Urinary bladder (tissue), 4 donors: ENCODE measurements at places on chromosomes 3 and 15.

GRCh38 chr15:37794947-37795346, 139.5 kb upstream of the TMCO5A start:
- no peak for DNase-seq

DNA sequence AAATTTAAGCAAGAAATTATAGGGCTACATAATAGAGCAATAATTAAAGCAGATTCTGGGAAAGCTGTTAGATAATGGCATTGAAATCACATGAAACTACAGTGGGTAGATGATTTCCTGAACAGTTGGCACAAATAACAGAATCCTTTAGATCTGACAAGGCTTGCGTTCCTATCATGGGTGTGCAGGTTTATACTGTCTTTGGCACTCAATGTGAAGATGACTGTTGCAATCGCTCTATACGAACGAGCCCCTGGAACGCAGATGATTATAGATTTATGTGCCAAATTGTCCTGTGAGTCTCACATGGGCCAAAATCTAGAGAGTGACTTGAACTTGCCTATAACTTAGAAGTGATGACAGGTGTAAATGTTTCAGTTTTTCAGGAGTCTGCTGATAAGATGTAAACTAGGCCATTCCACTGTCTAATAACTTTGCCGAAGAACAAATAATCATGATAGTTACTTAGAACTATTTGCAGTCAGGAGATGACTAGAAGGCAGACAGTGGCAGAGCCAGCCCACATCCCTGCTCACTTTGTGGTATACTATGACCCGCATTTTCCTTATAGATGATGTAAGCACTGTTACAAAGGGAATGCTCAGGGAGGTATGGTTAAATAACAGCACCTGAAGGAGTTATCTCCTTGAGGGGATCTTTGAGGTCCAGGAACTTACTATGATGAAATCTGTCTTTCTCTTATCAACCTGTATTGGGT, 30.5 kb upstream of the TRPC1 start:
- DNase-seq = no peak

DNA sequence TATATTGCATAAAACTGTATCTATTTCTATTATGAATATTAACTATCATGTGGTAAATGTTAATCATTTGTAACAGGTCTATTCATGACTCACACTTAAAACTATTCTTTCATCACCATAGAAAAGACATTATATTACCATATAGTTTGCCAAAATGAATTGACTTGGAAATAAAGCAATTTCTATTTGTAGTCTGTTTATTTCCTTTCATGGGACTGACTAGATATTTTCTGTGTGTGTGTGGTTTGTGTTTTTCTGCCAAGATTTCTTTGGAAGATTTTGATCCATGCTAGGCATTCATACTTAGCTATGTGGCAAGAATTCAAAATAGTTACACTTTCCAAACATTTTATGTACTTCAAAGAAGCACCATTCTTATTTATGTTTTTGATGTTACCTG, 522.5 kb upstream of the AGTR1 start:
- no peak for DNase-seq

- DNase-seq = no peak
Observed at GRCh38 chr15:40006003-40006402, 33.0 kb downstream of the SRP14 start.

DNA sequence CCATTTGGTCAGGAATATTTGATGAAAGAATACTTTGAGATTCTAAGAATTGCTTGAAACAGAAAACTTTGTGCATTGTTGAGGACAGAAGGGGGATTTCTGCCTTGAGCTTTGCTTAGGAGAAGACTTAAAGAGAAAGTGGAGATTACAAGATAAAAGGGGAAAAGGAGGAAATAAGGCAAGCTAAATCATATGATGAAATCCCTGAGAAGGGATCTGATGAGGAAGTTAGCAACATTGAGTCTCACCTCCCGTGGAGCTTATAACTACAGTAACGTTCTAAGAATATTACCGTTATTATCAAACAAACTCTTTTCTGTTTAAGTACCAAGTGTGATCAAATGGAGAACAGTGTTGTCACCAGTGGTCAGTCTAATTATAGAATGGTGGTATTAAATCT, 414.7 kb upstream of the NAALADL2 start:
- no peak for DNase-seq

DNA sequence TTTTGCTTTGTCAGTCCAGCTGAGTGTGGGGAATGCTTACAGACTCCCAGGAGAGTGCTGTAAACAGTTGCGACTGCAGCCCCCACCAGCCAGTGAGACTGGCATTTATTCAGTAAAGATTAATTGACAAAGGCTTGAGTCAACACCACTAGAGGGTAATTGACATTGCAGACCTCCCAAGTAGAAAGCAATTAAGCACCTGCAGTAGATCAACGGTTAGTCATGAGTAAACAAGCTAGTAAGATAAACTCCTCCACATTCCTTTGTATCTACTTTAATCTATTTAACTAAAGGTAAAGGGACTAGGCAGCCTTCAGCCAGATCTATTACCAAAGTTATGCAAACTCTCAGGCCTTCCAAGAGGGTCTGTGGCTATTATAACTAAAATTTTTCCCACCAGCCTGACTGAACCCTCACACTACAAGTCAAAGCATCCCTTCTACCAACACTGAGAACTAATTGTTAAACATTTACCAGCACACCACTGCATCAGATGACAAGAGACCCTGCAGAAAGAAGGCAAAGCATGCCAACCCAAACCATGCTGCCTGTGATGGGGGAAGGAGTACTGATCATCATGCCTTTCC, 30.5 kb upstream of the GALNT15 start:
- no peak for DNase-seq

- no peak for DNase-seq
Observed at GRCh38 chr3:171731691-171732090, 78.6 kb downstream of the PLD1 start.

GRCh38 chr15:76098685-76099084, 38.9 kb downstream of the TMEM266 start:
- no peak for DNase-seq

GRCh38 chr15:58506783-58507668, 75.2 kb downstream of the LIPC start:
- no peak for DNase-seq

DNA sequence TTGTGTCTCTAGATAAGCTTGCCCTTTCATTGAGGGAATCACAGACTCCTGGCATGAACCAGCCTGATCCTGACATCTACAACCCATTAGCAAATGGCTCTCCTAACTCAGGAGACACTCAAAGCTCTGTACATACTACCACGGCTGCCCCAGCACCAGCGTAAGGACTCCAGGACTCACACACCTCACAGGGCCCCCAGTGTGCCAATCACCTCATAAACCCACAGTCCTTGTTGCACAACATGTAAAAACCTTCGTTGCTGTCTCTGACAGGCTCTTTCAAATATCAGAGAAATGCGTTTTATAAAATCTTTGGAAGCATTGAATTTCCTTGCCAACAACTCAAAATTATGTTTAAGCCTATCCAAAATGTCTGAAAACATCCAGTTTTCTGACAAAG, 7.3 kb downstream of the FYCO1 start:
- no peak for DNase-seq

DNA sequence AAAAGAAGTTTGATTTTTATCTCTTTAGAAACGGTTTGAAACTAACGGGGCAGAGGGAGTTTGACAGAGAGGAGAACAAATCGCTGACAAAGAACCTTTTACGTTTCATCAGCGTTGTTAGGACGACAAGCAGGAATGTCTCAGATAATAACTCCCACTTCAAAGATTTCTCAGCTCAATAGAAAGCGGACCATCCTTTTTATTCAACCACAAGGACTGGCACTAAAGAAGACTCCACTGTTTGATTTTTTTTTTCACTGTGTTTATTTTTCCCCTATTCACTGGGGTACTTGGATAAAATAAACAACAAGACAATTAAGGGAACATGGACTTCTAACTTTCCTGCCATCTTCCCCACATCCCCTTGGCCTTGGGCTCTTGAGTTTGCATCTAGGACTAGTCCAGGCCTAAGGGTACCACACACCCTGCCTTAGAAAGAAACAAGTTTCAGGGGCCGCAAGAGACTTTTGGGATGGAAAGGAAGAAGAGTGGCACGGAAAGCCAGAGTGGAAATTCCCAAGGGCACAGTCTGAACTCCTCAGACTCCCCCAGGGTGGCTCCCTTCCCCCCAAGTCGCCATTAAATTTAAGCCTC, 19.0 kb downstream of the ZIC4 start:
- no peak for DNase-seq

- DNase-seq = no peak
Observed at GRCh38 chr3:119861681-119862080, 79.8 kb downstream of the NR1I2 start.

GRCh38 chr3:186526256-186526606, 17.9 kb downstream of the CRYGS start:
- no peak for DNase-seq

GRCh38 chr3:106317141-106318055, 448.6 kb upstream of the CBLB start:
- DNase-seq = no peak

DNA sequence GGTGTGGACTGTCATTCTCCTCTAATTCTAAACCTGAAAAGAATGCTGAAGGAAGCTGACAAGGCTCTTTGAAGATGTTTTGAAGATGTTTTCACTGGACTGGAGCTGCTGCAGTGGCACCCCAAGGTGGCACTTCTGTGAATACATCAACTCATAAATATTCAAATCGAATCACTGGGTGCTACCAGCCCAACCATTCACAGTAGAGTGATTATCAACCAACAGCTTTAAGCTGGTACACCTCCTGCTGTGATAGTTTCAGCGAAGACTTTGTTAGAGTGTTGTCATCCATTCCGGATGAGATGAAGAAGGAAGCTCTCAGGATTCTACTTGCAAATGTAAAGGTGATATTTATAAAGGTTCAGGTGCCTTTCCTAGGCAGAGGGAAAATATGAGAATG, 106.6 kb downstream of the LSAMP start:
- no peak for DNase-seq

DNA sequence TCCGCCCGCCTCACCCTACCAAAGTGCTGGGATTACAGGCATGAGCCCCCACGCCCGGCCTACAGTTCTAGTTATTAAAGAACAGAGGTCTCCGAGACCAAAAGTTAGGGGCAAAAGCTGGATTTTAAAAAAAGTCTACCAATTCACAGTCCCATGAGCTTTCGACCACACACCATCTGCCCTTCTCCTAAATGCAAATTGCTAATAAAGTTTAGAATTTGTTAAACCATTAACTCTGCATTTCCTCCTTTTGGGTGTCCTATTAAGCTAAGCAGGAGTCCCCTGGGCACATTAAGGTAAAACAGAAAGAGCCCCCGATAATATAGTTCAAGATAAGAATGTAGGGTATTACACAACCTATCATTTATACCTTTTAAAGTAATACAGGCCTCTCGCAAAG, 322.7 kb downstream of the FOXP1 start:
- DNase-seq = no peak

DNA sequence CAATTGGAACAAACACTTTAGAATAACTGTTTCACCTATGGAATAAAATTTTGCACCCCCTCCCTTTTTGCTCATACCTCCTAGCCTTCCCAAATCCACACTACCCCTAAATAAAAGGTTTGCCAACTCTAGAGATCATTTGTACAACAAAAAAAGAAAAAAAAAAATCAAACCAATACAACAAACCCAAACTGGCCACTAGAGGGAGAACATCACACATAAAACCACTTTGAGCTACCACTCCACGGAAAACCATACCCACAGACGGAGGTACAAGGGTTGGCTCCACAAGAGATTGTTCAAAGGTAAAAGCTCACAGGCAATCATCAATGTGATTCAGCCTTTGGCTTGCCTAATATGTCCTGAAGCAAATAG, 47.6 kb downstream of the SETMAR start:
- DNase-seq = peak; percentile 63

DNA sequence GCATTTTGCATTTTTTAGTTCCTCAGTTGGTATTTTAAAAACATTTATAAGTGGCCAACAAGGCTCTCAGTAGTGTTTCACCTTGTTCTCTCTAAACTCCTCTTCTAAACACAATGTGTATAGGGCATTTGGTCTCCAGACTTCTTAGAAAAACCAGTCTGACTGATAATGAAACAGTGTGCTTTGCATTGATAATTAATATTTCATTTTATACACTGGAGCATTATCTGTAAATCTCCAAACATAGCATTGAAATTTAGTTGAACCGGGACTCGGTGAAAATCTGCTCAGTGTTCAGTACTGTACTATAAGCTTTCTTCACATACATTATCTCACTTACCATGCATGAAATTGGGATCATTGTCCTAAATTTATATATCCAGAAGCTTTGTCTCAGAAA, 53.6 kb downstream of the SETD5 start:
- DNase-seq = no peak

DNA sequence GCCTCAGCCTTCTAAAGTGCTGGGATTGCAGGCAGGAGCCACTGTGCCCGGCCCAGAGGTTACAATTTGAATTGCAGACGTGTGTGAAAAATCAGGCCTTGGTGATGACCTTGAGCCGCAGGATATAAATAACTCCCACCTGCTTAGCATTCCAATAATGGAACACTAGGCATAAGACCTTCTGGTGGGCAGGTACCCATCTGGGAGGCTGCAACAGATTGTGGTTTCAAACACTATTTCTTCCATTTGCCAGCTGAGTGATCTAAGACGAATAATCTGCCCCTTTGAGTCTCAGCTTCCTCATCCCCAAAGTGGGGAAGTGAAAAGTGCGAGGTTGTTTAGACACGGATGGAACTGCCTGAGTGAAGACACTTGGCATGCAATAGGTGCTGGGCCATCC, 47.7 kb upstream of the HERC1 start:
- DNase-seq = no peak

DNA sequence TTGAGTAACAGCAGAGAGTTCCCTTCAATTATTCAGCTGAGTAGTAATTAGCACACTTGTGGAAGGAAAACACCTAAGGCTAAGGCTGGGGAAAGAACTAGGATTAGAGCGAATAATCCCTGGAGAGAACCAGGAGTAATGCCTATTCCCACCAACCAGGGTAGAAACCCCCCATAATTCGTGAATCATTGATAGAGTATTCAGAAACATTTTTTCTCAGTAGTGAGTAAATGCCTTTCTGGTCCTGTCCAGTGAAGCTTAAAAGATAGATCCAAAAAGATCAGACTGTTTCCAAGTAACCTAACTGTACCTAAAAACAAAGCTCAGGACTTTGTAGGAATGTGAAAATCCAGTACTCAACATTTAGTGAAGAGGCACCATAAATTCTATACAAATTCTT, 71.2 kb downstream of the DGKG start:
- DNase-seq = no peak

DNA sequence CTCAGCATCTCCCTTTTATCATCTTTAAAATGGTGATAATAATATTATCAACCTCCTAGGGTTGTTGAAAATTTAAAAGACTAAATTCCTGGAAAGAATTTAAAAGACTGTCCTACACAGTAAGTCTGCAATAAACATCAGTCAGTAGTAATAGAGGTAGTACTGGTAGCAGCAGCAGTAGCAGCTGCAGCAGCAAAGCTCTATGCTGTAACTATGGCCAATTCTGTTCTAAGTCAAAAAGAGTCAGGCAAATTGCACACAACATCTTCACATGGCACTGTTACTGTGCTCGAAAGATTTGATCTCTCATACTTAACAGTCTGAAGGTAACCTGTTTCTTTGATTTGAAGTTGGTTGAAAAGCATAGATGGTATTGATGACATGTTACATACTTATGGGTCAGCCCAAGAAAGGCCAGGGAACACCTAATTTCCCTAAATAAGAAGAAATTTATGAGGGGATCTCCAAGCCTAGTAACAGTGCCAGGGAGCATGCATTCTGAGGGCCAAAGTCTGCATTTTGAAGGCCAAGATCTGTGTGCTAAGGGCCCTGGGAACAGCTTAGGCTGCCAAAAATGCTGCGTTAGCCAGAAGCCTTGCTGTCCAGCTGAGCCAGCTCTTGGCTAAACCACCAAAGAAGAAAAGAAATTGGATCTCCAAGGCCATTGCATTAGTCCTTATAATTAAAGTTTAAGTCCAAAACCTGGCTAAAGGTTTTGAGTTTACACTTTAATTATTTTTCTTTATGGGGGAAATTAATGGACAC, 68.2 kb downstream of the SIDT1 start:
- DNase-seq = no peak
